ENCODE measurements at places on chromosomes 7 and 10.
A peak's percentile ranks its signal among the peaks of the same experiment; 100 is the strongest.

GRCh38 chr10:75466886-75467285 is 35.5 kb downstream of the LRMDA start:
- no peak for DNase-seq

GRCh38 chr7:13988731-13989125 is 738 bp downstream of the ETV1 start:
- no peak for DNase-seq

GRCh38 chr10:20115894-20116293 is 299.7 kb downstream of the PLXDC2 start:
- no peak for DNase-seq

DNA sequence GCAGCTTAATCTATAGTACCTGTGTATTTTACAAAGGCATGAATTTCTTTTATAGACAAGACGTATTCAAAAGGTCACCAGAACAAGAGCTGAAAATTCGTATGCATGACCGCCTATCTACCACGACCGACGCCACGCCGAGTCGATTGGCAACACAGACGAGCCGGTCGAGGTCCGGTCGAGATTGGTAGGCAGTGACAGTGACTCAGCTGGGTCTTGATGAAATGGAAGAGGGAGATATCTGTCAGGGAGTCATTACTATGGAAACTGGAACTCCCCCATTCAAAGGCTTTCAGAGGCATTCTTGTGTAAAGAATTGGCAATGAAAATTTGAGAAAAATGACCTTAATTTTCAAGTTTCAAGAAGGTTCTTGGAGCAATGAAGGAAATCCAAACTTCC is 2.1 kb downstream of the ATP5MK start:
- no peak for DNase-seq

DNA sequence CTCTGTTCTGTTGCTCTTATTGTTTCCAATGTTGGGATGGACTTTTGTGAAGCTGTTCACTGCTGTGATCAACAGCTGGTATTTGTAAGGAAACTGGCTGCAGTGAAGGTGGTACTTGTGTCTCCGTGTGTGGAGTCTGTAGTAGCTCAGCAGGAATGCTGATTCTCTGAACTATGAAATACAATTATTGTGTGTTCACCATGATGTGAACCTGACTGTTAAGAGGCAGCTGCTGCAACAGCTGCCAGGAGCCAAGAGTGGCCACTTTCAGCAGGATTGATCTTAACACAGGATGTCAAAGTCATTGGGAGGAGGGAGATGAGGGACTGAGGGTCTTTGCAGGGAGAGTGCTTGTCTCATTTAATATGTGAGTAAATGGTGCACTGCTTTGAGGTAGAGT is 13.9 kb downstream of the VSTM2A start:
- DNase-seq = no peak

GRCh38 chr7:27922907-27923641 is 183.1 kb downstream of the TAX1BP1 start:
- no peak for DNase-seq

- DNase-seq = peak; percentile 27
These were observed 133.5 kb upstream of the PRSS58 start for GRCh38 chr7:142391191-142391992.

DNA sequence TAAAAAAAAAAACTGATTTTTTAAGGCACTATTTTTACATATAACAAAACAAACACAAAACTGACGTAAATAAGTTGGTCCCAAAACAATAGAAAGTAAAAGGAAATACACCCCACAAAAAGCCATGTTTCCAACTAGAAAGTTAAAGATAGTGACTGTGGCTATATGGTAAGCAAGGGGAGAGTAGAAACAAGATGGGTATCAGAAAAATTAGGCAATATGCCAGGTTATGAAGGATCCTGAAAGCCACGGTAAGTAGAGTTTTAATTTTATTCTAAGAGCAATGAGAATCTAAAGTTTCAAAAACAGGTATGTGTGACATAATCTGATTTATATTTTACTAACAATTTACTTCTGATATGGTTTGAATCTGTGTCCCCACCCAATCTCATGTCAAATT is 61.5 kb downstream of the BRAF start:
- DNase-seq = no peak

GRCh38 chr10:104931612-104932134 is 290.6 kb downstream of the SORCS3 start:
- no peak for DNase-seq

GRCh38 chr7:133253519-133253875 is 619 bp downstream of the EXOC4 start:
- no peak for DNase-seq

GRCh38 chr10:112970021-112970420 is 20.0 kb downstream of the TCF7L2 start:
- no peak for DNase-seq

- DNase-seq = no peak
These were observed 8.6 kb downstream of the GJD4 start for GRCh38 chr10:35613597-35614226.

DNA sequence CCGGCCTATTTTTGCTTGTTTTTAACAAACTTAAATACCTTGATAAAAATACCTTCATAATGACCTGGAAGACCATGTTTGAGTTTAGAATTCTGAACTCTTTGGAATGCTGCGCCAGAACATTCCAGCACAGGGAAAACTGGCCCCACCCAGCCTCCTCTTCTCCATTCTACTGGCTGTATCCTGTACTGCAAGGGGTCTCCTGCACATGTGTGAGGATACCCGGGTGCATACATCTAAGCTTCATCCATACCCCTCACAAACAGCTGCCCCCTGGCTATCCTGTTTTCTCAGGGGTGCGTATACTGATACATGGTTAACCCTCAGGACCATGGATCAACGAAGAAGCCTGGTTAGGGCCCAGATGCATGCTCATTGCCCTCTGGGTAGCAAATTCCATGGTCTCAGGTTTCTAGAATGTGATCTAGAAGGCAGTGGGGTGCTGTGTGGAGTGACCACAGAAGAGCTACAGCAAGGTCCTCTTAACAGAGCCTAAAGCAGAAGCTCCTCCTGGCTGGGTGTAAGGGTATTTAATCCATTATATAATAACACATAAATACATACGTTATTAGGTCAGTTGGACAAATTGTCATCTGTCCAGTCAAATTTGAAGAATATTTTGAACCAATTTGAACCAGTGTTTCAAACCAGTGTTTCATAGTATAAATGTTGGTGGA is 26.1 kb downstream of the HACD1 start:
- no peak for DNase-seq

GRCh38 chr7:77657427-77658224 is 38.6 kb upstream of the RSBN1L start:
- no peak for DNase-seq

GRCh38 chr10:95414016-95414830 is 123.4 kb upstream of the PDLIM1 start:
- no peak for DNase-seq

DNA sequence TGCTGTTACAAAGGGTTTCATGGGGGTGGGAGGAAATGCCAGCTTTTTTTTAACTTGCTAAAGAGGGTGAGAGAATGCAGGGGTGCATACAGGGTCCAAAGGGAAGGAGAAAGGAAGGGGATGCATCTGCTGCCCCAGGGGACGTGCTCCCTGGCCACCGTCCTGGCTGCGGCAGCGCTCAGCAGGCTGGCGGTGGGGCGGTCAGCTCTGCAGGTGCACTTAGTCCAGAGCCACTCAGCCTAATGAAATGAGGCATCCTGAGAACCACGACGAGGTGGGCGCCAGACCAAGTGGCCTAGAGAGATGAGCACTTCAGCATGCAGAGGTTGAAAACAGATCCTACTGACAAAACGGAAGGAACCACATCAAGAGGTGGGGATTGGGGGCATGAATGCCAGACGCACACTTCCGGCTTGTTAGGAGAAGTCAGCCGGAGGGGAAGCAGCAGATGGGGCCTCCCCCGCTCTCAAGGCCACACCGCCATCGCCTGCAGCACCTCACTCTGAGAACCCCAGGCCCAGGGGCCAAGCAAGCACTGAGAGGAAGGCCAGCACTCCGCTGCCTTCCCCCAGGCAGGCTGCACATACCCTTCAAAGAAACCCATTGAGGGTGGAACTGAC is 94.5 kb downstream of the MAD1L1 start:
- peak; percentile 74 for DNase-seq

GRCh38 chr7:100612730-100613390 is 520 bp downstream of the MOSPD3 start:
- no peak for DNase-seq

GRCh38 chr7:100170101-100170897 is 1.9 kb upstream of the GAL3ST4 start:
- no peak for DNase-seq

DNA sequence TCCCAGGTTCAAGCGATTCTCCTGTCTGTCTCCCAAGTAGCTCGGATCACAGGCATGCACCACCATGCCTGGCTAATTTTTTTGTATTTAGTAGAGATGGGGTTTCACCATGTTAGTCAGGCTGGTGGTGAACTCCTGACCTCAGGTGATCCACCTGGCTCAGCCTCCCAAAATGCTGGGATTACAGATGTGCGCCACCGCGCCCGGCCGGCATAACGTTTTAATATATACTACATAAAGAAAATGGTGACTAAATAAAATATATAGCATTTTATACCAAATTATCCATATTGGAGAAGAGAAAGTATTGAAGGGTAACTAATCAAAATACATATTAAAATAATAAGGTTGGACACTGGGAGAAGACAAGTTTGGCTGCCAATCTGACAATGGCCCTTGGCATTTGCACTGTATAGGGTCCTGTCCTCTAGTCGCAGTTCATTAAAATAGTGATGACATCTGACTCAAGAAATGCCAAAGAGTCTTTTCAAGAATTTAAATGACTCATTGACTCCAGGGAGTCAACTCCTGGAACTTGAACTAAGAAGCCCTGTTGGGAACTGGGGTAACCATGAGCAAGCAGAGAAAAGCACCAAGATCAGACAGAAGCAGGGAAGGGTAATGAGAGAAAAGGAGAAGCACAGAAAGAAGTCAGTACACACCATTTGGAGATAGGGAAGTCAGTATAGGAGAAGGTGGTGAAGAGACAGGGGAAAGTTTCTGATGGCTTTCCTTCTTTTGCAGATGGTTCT is 91.1 kb downstream of the CH25H start:
- DNase-seq = no peak

- DNase-seq = no peak
These were observed 84.7 kb upstream of the HGF start for GRCh38 chr7:81854518-81854917.

GRCh38 chr7:84162584-84162983 is 32.0 kb downstream of the SEMA3A start:
- DNase-seq = no peak

GRCh38 chr7:155848691-155849669 is 36.7 kb upstream of the SHH start:
- DNase-seq = no peak

DNA sequence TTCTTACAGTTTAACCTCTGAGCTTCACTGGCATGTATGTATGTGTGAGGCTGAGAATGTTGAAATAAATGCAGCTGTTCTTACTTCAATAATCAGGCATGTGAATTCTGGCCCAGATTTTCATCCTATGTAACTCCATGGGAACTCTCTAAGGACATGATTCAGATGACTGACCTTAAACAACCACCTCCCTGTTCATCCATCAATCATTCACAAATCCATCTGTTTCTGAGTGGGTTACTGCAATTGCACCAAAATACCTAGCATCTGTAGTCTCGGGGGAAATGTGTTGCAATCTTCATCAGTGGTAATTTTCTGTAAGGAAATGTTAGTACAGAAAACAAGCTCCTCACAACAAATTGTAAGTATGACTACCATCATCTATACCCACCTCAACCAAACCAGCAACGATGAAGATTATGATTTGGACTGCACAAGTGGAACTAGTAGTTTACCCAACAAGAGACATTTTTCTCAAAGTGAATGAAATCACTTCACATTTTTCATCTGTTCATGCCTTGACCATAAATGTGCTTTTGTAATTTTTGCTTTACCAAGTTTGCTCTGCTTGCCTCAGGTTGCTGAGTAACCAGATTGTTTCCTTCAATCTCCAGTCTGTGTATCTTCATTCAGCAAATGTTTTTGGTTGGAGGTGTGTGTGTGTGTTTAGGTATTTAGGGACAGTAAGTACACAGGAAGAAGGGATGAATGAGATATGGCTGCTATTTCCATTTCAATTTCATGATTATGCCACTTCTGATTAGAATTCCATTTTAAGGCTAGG is 65.7 kb upstream of the FZD8 start:
- DNase-seq = no peak

DNA sequence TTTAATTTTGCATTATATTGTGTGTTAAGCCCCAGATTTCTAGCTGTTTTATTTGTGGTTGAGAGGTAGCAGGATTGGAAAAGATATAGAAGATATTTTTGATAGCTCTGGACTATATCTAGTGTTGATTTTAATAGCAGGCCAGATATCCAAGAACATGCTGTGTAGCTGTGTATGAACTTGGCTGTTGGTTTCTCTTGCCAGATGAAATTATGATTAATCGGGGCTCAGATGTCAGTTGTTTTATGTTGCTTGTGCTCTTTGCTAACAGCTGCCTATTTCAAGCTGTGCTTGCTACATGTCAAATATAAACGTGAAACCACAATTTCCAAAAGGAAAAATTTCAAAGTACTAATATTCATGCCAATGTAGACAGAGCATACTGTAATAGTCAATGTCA is 141.1 kb downstream of the GRM3 start:
- DNase-seq = no peak

- no peak for DNase-seq
These were observed 163.1 kb downstream of the ARHGAP12 start for GRCh38 chr10:31765541-31765940.

DNA sequence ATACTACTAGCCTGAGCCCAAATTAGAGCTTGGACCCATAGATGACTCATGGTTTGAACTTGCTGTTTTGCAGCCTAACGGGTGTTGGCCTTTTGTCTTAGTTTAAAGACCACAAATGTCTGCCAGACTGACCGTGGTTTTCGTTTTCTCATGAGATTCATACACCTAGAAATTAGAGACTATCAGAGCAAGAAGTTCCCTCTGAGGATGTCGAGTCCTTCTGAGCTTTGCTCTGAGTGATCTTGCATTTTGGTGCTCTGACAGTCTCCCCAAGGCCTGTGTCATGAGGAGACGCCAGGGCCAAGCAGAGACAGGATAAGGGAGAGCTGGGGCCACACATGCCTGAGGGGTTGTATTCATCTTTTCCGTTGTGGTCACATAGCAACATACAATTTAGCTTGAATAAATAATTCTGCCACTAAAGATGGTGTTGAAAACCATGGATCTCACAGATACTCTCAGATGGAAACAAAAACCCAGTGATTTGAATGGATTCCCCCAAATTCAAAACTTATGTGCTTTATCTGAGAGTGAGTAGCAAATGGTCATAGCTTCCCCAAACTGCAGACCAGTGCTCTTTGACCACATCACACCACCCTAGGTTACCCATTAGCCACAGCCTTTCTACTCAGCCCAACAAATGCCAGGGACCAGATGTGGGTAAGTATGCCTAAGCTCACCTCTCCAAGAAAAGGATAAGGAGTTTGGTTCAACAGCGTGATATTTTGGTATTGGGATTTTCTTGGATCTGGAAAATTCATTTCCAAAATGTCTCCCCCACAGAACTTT is 762.0 kb upstream of the IGFBP3 start:
- no peak for DNase-seq

DNA sequence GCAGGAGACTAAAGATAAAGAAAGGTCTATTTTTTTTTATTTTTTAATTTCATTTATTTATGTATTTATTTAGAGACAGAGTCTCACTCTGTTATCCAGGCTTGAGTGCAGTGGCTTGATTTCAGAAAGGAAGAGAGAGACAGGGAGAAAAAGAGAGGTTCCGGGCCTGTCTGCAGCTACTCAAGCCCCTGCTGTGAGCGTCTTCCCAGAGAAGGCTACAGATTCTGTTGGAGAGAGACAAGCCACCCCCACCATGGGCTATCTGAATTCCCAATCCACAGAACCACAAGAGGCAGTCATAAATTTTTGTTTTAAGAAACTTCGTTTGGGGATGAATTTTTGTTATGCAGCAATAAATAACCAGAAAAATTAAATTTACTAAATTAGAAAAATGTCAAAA is 68.1 kb downstream of the CALN1 start:
- DNase-seq = no peak

GRCh38 chr10:113331961-113332360 is 220.9 kb upstream of the HABP2 start:
- DNase-seq = no peak
